ENCODE measurements at places on chromosomes 6 and 20.

GRCh38 chr6:7479801-7480266 lies 61.6 kb upstream of the DSP start:
- DNase-seq: no peak

DNA sequence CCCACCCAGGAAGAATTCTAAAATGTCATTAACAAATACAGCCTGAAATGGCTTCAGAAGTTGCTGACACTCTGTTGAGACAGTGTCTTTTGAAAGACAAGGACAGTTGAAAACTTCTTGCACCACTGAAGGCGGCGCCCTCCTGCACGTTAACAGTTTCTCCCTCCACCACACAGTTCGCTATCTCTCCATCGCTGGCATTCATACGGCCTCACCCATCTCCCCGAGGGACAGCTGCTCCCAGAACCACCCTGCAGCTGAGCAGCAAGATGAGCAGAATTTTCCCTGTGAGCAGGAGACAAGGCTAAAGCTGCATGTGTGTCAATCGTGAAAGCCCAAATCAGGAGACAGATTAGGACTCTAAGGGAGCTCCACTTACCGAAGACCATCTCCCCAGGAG lies 113.3 kb downstream of the LY86 start:
- DNase-seq: no peak

- DNase-seq: no peak
Measured at GRCh38 chr6:118675225-118675624, 23.8 kb upstream of the CEP85L start.

GRCh38 chr20:56985066-56985685 lies 281.3 kb downstream of the BMP7 start:
- DNase-seq: no peak

GRCh38 chr6:131831392-131831791 lies 23.6 kb downstream of the ENPP1 start:
- DNase-seq: no peak
